Activated T-helper 1 cell treated with anti-CD3 and anti-CD28 coated beads, Interleukin-12 subunit alpha, Interleukin-12 subunit beta, Interleukin-2, Interleukin-4 antibody, amounts not matched to agents 30 ng/mL and 10 ng/mL and 1 ng/mL, durations not matched to agents 14 hours and 24 hours and 36 hours (primary cell): ENCODE measurements at places on chromosomes 1 and 21.

DNA sequence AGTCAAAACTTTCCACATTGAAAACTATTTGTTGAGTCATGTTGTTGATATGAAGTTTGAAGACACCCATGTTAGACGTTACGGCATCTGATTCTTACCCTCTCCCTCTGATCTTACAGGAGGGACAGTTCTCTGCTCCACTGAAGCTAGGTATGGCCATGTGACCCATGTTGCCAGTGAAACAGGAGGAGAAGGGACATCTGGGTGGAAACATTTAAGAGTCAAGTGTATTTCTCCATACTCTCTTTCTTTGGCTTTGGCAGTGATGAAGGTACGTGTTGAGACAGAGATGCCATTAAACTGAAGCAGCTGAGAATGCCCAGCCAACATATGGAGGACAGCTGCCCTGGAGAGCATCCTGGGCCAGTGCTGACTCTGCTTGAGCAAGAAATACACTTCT is 198.4 kb upstream of the PTGFR start:
- no peaks in the 10 kb centered on the region for H3K4me1 ChIP-seq
- no peaks in the 10 kb centered on the region for H3K27me3 ChIP-seq
- DNase-seq, result no peak

DNA sequence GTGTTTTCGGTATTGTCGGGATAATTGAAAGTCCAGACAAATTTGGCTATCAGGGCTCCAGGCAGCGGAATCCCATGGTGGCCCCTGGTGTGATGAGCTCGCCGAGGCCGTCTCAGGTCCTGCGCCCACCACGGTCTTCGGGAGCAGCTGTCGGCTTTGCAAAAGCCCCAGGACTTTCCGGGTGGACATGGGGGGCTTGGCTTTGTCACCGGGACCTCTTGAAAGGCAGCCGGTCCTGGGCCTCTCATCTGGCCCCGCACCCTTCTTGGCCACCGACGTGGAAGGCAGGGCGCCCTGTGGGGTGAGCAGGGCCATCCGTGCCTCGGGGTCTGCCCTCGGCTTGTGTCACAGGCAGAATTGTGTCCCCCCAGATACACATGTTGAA is 87.1 kb upstream of the ACTRT2 start:
- no peak overlapping the region for H3K27ac ChIP-seq
- H3K36me3 ChIP-seq, result no peaks in the 10 kb centered on the region
- H3K4me3 ChIP-seq, result no peak overlapping the region
- no peaks in the 10 kb centered on the region for H3K27me3 ChIP-seq
- DNase-seq, result no peak
- no peaks in the 10 kb centered on the region for H3K4me1 ChIP-seq

GRCh38 chr1:68198752-68199151 is 33.6 kb downstream of the WLS start:
- peaks cover 3% of the 10 kb centered on the region for H3K27me3 ChIP-seq
- no peak overlapping the region for H3K4me3 ChIP-seq
- no peak for DNase-seq
- no peaks in the 10 kb centered on the region for H3K36me3 ChIP-seq
- H3K4me1 ChIP-seq, result no peaks in the 10 kb centered on the region
- no peak overlapping the region for H3K27ac ChIP-seq

- no peaks in the 10 kb centered on the region for H3K27me3 ChIP-seq
- H3K36me3 ChIP-seq, result peaks cover 7% of the 10 kb centered on the region
- no peak overlapping the region for H3K4me3 ChIP-seq
These were observed 39.0 kb upstream of the RUNX3 start for GRCh38 chr1:24968941-24969585.

DNA sequence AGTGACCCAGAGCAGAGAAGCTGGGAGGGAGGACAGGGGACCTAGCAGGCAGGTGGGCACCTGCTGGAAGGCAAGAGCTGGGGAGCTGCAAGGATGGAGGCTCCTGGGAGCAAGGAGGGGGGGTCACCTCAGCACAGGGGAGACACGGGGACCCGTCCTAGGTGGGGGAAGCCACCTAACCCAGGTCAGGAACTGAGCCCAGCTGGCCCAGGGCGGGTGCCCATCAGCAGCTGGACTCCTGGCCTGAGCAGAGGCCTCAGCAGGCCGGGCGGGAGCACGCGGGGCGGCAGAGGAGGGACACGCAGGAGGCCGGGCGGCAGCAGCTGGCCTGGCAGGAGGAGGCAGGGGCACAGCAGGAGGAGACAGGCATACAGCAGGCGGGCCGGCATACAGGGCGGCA is 949 bp downstream of the KRTAP10-1 start:
- no peak overlapping the region for H3K27ac ChIP-seq
- DNase-seq, result no peak
- no peaks in the 10 kb centered on the region for H3K36me3 ChIP-seq
- H3K27me3 ChIP-seq, result peaks cover 5% of the 10 kb centered on the region
- H3K4me1 ChIP-seq, result no peaks in the 10 kb centered on the region

DNA sequence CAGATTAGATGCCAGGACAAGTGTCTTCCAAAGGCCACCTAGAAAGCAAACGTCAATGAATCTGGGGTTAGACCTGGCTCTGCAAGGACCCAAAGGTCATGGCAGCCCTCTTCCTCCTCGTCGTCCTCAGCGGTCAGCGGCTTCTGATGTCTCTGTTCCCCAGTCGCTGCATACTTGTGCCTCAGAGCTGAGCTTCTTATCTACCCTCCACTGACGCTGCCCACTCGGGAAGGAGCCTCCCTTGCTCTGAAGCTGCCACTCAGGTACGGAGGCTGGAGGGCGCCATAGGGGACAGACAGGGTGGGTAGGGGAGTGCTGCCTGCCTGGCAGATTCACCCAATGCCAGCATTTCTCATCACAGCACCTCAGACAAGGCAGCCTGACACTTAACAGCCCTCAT is 11.4 kb upstream of the UMODL1 start:
- peaks cover 8% of the 10 kb centered on the region for H3K27me3 ChIP-seq
- no peak for DNase-seq
- peaks cover 40% of the 10 kb centered on the region for H3K4me1 ChIP-seq
- no peaks in the 10 kb centered on the region for H3K36me3 ChIP-seq
- no peak overlapping the region for H3K27ac ChIP-seq

GRCh38 chr1:48853006-48853405 is 76.3 kb upstream of the BEND5 start:
- H3K36me3 ChIP-seq, result no peaks in the 10 kb centered on the region
- H3K27ac ChIP-seq, result no peak overlapping the region
- peaks cover 3% of the 10 kb centered on the region for H3K27me3 ChIP-seq
- no peak for DNase-seq
- H3K4me1 ChIP-seq, result no peaks in the 10 kb centered on the region

GRCh38 chr21:33434770-33435360 is 31.7 kb downstream of the IFNGR2 start:
- H3K27me3 ChIP-seq, result peaks cover 4% of the 10 kb centered on the region
- H3K4me3 ChIP-seq, result peak overlapping the region; percentile 13
- peaks cover 33% of the 10 kb centered on the region for H3K4me1 ChIP-seq
- peaks cover 39% of the 10 kb centered on the region for H3K36me3 ChIP-seq

DNA sequence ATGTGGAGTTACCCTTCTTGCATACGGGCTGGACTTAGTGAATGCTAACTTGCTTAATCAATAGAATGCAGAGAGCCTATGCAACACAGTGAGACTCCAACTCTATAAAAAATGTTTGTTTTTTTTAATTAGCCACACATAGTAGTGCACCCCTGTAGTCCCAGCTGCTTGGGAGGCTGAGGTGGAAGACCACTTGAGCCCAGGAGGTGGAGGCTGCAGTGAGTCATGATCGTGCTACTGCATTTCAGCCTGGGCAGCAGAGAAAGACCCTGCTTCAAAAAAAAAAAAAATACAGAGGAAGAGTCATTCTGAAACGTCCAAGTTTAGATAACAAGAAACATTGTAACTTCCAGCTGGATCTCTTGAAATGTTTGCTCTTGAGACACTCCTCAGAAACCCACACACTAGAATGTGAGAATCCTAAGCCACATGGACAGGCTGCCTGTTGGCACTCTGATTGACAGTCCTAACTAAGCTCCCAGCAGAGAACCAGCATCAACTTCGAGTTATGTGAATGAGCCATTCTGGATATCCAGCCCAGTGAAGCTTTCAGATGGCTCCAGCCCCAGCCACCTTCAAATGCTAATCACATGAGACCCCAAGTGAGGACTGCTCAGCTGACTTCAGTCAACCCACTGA is 20.0 kb upstream of the CAP1 start:
- H3K27ac ChIP-seq, result no peak overlapping the region
- no peak overlapping the region for H3K4me3 ChIP-seq
- H3K27me3 ChIP-seq, result peaks cover 16% of the 10 kb centered on the region
- peaks cover 2% of the 10 kb centered on the region for H3K36me3 ChIP-seq
- no peak for DNase-seq
- no peaks in the 10 kb centered on the region for H3K4me1 ChIP-seq

DNA sequence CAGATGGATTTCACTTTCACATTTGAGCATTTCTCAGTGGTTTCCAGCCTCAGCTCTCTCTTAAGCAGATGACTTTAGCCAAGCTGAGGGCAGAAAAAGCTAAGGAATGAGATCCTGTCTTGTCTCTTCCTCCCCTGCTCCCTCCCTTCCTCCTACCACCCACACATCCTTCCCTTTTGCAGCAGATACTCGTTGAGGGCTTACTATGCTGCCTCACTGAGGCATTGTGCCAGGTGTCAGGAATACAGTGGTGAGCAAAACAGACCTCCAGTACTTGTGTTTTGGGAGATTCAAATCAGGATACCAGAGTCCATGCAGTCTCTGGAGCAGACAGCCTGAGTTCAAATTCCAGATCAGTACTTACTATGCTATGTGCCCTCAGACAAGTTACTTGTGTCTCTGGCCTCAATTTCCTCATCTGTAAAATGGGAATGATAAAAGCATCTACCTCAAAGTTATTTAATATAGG is 43.2 kb downstream of the KIF26B start:
- H3K4me3 ChIP-seq, result no peak overlapping the region
- no peaks in the 10 kb centered on the region for H3K36me3 ChIP-seq
- H3K27me3 ChIP-seq, result no peaks in the 10 kb centered on the region
- DNase-seq, result no peak
- H3K4me1 ChIP-seq, result no peaks in the 10 kb centered on the region

DNA sequence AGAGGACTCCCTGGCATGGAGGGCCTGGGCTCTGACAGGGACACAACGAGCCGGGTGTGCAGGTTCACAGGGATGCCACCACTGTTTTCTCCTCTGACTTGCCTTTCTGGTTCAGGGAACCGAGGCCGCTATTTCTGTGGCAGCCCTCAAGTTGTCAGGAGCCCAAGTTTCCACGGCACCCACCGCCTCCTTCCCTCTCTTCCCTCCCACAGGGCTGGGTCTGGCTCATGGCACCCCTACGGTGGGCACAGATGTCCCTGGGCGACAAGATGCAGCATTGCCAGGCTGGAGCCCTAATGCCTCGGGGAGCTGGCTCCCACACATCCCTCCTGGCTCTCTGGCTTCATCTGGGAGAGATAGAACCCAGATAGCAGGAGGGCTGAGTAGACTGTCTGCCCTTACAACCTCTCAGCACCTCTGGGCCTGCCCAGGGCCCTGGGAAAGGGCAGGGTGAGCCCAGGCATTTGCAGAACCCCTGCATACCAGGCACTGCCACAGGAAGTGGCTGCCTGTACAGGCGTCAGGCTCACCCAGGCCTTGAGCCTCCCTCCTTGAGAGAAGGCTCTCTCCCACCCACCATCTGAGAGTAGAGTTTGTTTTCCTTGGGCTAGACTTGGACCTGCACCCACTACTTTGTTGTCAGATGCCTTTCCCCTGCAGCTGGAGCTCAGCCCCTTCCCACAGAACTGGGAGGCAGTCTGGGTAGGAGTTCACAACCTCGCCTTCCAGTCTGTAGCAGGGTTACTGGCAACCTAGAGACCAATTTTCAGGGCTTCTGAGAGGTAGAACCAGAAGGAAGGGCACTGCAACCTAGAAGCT is 20.5 kb downstream of the KCNC4 start:
- DNase-seq, result no peak
- H3K27ac ChIP-seq, result no peak overlapping the region
- H3K27me3 ChIP-seq, result no peaks in the 10 kb centered on the region
- H3K4me3 ChIP-seq, result no peak overlapping the region

DNA sequence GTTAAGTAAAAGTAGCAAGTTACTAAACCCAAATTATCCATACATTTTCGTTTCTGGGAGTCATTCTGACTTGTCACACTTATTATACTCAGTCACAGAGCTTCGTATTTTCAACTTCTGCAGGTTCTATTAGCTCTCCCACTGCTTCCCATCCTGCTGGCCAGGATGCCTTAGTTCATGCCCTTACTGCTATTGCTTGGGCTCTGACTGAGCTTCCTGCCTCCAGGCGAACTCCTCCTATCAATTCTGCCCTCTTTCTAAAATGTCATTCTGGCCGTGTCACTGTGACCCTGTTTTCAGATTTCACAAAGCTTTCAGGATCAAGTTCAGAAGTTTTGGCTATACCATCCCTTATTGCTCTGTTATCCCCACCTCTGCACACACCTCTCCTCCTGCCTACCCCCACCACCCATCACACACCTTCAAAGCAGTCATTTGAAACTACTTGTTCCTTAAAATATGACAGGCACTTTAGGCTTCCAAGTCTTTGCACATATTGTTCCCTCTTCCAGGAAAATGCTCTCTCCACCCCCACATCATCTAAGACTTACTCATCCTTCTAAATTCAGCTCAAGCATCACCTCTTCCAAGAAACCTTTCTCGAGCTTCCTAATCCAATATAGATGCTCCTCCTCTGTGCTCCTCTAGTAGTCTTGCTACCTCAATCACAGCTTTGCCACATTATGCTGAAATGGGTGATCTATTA is 278.0 kb downstream of the BRINP2 start:
- H3K4me1 ChIP-seq, result no peaks in the 10 kb centered on the region
- H3K36me3 ChIP-seq, result no peaks in the 10 kb centered on the region
- DNase-seq, result no peak
- H3K27ac ChIP-seq, result no peak overlapping the region
- no peaks in the 10 kb centered on the region for H3K27me3 ChIP-seq
- H3K4me3 ChIP-seq, result no peak overlapping the region

- H3K4me3 ChIP-seq, result no peak overlapping the region
- no peak for DNase-seq
- H3K27me3 ChIP-seq, result no peaks in the 10 kb centered on the region
- H3K27ac ChIP-seq, result no peak overlapping the region
These were observed 57.8 kb downstream of the HS2ST1 start for GRCh38 chr1:86972262-86972661.

GRCh38 chr1:4699376-4700301 is 45.2 kb downstream of the AJAP1 start:
- no peaks in the 10 kb centered on the region for H3K4me1 ChIP-seq
- no peaks in the 10 kb centered on the region for H3K36me3 ChIP-seq
- no peak overlapping the region for H3K4me3 ChIP-seq
- H3K27me3 ChIP-seq, result no peaks in the 10 kb centered on the region

DNA sequence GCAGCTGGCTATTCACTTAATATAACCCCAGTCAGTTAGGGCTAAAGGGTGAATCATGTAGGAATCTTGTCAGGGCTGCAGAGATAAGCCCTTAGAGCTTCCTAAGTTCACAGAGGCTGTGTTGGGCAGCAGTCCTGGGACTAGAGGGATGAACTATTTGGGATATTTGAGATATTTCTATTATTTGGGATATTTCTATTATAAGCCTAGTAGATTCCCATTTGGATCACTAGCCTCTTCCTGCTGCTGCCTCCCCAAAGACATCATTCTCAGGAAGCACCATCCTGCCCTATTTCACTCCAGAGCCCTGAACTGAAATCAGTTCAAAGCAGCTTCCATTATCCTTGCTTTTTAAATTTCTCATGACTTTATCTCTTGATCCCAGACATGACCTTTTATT is 501.3 kb downstream of the NUF2 start:
- H3K27me3 ChIP-seq, result no peaks in the 10 kb centered on the region
- no peaks in the 10 kb centered on the region for H3K4me1 ChIP-seq
- H3K27ac ChIP-seq, result no peak overlapping the region
- H3K36me3 ChIP-seq, result no peaks in the 10 kb centered on the region
- H3K4me3 ChIP-seq, result no peak overlapping the region
- DNase-seq, result no peak
